ENCODE measurements at places on chromosomes 2 and 18.

- DNase-seq = peak; percentile 98
These were observed at the start of gene NCL for GRCh38 chr2:231463698-231464575. NCL (minus strand) TSS chr2:231464484; CDS start chr2:231464353, 131 bp downstream.

DNA sequence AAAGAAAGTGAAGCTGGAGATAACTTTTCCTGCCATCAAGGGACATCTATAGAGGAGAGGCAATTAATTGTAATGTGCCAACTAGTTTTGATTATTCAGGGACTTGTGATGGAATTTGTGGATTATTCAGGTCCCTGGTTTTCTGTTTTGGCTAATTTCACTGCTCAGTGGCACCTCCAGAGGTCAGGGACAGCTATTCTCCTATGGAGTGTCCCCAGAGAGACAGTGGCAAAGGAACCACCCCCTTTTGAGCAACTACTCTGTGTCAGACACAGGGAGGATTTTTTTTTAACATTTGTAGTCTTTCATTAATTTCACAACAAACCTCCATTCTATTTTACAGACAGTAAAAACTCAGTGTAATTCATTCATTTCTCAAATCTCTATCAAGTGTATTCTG, 206.0 kb upstream of the SPRED2 start:
- no peak for DNase-seq

GRCh38 chr2:241803387-241804325, 5.3 kb upstream of the NEU4 start:
- DNase-seq = peak; percentile 71

DNA sequence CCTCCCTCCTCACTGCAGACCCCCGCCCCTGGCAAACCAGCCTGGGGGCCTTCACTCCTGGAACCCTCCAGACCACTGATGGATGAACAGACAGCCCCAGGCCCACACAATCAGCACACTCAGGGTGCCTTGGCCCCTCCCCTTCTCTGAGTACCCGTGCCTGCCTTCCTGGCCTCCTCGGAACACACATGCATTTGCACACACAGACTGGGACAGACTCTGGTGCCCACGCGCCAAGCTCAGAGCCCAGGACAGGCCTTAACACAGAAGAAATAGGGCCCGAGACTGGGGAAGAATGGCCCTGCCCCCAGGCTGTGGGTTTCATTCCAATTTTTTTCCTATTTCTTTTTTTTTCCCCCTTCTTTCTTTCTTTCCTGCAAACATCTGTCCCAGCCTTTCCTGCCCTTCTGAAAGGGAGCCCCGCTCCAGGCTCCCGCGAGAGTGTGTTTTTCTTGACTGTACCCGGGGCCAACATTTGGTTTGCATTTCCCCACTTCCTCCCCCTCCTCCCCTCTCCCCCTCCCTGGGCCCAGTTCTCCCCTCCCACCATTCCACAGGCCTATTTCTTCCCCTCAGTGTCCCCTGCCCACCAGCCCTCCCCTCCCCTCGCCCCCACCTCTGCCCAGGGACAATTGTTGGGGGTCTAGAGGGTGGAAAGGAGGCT, 618 bp upstream of the TNS1 start:
- no peak for DNase-seq

GRCh38 chr2:145653553-145653952, 1133.6 kb upstream of the ZEB2 start:
- DNase-seq = no peak

GRCh38 chr2:113894156-113894743, 4.4 kb downstream of the ACTR3 start:
- no peak for DNase-seq

DNA sequence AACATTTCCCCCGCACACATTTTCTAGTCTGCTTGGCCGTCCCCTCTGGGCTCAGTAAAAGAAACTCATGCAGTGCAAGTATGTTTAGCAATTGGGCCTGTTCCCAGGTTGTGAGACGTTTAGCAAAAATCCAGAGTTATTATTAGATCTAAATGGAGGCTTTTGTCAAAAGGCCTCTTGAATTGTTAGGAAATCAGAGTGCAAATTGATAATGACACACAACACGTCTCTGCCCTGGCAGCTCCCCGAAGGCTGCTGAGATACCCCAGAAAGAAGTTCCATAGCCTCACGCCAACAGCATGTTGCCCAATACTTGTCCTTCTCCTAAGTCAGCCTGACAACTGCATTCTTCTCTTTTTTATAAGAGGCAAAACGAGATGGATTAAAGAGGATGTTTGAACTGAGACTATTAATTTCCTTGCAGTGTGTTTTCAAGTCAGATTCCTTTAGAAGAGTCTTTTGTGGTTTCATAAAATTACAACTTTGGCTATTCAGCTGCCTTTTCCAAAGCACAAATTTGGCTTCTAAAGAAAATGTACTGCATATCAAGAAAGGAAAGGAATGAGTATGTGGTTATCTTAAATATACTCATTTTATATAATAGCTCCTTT, 202.2 kb downstream of the TRIB2 start:
- DNase-seq = no peak

GRCh38 chr2:47631792-47632398, 151.1 kb upstream of the MSH6 start:
- no peak for DNase-seq

DNA sequence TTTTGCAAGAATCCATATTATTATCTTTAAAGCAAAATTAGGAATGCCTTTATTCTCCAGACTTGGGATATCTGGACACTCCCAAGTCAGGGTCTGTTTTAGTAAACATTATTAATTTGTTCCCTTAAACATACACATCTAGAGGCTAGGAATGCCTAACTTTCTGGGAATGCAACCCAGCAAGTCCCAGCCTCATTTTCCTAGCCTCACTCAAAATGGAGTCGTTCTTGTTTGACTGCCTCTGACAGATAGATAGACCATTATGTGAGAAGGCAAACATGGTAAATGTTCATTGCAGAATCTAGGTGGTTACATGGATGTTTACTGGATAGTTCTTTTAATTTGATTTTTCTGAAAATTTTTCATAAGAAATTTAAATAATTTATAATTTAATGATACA, 270.1 kb upstream of the STON1 start:
- DNase-seq = no peak

DNA sequence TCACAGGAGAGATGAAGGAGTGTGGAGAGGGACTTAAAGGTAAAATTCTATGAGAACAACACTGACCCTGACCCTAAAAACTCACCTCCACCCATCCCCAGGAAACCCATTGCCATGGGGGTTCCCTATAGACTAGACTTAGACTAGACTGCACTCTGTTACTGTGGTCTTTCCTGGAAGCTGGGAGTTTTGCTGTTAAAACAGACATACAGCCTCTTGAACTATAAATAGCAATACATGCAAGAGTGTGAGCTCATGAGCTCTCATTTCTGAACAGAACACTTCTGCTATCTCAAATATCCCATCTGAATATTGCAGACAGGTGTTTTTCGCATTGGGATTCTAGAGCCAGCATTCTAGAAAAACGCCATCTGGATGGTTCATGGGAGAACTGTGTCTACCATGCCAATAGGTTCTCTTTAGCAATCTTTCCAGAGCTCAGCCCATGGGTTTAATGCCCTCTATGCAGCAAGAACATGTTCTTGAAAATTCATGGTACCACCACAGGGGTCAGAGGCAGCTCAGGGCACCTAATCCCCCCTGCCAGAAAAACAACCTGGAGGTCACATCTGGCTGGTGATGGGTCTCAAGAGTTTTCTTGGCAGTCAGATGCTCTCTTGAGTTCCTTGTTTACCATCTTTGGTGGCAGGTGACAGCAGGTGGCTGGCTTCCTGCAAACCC, 51.9 kb downstream of the SLC14A2 start:
- no peak for DNase-seq

DNA sequence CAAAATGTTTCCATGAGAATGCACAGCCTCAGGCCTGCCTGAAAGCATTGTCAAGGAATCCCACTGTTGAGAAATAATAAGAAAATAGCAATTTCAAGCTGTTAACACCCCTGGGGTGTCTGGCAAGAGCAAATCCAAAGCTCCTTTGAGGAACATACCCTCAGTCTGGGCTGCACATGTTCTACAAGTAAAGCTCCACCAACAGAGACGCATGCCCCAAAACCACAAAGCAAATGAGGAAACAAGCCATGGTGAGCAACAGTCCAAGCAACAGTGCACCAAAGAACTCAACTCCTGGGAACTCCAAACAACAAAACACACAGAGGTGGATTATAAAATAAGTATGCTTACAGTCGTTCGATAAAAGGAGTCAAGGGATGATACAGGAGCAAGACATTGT, 40.3 kb downstream of the CYP27C1 start:
- DNase-seq = no peak

DNA sequence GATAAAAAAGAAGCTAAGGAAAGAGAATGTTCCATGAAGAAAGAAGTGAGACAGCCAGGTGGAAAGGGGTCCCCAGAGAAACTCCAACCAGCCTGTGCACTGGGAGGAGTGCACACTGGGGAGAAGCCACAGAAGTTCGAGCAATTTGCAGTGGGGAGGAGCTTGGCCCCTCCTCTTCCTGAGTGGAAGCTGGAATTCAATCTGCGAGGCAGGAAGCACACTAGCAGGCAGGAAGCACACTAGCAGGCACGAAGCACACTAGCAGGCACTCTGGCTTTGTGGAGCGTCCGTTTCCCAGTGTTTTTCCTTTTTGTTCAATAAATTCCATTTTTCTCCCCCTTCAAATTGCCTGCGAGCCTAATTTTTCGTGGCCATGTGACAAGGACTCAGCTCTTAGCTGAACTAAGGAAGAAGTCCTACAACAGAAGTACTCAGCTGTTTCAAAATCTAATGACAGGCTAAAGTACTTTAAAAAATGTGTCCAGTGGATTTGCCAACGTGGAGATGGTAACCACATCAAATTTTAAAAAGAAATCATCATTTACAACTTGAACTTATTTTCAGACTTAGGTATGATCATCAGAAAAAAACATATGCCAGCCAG, 21.4 kb upstream of the SPIRE1 start:
- DNase-seq = no peak

DNA sequence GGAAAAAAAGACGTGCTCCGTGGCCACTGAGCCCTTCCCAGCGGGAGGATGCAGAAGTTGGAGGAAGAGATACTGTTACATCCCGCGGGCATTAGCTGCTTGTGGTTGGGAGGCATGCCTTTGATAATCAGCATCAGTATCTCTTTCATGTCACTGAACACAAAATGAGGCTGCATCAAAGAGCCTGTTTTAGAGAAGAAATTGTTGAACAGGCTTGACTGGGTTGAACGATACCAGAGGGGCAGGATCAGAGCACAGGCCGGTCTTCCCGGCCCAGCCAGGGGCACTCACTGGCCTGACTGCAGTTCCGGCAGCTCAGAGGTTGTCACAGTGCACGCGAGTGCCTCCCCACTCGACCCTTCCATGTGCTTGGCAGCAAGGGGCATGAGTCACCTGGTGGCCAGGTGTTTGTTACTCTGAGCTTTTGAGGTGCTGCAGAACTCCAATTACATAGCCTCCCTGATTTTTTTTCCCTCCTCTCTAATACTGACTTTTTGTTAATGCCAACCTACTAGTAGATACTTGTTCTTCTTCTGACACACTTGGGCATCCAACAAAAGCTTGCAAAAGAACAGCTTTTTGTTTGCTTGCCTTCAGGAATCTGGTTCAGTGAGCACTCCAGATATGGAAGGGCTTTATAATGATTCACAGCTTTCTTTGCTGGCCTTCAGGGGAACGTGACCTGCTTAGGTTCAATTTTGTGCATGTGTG, 121.6 kb downstream of the VAPA start:
- no peak for DNase-seq

- no peak for DNase-seq
These were observed 57.9 kb downstream of the ZNF638 start for GRCh38 chr2:71389384-71390072.

- DNase-seq = no peak
These were observed 126.2 kb upstream of the EML6 start for GRCh38 chr2:54597153-54597848.

GRCh38 chr2:147910990-147911473, 66.2 kb downstream of the ACVR2A start:
- DNase-seq = peak; percentile 63

GRCh38 chr2:26300234-26300925, 45.6 kb upstream of the SELENOI start:
- peak; percentile 46 for DNase-seq

DNA sequence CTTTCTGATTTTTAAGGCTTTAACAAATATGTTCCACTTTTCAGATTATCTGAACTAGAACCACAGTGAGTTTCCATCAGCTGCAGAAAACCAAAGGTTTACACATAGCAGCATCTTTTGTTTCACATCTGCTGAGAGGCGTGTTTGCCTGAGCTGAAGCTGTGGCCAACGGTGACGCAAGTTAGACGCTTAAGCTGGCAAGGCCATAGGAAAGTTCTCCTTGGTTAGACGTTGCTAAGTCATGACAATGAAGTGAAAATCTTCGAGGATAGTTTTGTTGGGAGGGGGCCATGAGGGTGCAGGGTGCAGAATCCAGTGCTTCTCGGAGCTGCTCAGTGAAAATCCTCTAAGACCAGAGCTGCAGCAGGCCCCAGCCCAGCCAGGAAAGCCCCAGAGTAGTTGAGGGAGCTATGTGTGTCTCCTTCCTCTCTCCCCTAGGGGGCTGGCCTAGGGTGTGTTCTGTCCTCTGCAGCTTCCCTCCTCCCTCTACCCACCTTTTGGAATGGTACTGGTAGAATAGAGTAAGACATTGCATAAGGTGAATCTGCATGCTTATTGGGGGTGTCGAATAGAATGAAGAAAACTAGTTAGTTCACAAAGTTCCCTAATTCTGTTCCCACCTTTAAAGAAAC, 105.4 kb downstream of the FHOD3 start:
- DNase-seq = no peak

DNA sequence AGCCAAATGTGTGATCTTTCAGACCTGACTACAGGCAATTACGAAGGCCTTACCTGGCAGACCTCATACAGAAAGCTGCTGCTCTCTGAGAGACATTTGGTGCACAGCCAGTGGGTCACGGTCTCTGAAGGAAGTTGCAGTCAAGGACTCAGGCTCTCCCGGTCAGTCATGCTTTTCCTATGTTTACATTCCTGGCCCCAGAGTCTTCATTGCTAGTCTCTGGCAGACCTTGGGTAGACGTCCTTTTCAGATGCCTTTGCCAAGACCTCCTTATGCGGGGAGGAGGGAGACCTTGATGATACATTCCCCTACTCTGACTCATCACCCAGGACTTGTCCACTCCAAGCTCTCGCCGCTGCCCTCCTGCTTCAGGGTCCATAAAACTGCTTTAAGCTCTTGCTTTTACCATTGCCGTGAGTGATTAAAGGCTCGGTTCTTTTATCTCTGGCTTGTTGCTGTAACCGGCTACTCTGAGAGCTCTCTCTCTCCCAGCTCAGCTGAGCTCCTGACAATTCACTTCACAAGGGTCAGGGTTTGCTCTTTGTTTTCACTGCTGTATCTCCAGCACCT, 62.0 kb upstream of the SLC35F5 start:
- DNase-seq = no peak

DNA sequence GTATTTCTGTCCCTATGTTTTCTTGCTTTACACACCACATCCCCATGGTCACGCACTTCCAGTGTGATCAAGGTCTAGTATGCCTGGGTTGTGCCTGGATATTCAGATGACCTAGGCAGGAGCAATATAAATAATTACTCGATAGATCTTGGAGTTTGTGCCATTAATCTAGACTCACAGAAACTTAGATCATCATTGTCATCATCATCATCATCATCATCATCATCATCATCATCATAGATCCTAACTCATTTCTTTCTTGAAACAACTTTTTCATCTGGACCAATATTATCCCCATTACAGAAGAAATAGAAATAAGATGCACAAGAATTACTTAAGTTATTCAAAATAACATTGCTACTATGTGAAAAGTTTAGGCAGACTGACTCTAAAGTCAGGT, 130.3 kb upstream of the LRRTM4 start:
- DNase-seq = no peak

GRCh38 chr2:180366481-180366880, 359.4 kb upstream of the CWC22 start:
- no peak for DNase-seq

All from B cell (primary cell).